ENCODE measurements at places on chromosomes 16 and 17.

GRCh38 chr16:82623241-82623640 is 3.5 kb upstream of the CDH13 start:
- no peak for DNase-seq

DNA sequence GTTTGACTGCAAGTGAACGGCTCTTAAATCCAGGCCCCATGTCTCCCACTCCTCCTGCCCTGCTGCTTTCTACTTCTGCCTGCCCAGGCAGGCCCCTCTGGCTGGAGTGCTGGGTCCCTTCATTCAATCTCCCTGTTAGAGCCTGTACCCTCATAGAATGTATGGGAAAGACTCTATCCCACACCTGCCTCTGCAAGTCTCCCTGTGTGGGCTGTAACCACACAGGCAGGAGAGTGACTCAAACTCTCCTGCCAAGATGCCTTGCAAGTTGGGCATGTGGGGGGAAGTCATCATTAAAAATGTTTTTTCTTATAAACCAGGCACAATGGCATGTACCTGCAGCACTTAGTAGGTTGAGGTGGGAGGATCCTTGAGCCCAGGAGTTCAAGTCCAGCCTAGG is 77.5 kb downstream of the PLXDC1 start:
- DNase-seq: no peak

DNA sequence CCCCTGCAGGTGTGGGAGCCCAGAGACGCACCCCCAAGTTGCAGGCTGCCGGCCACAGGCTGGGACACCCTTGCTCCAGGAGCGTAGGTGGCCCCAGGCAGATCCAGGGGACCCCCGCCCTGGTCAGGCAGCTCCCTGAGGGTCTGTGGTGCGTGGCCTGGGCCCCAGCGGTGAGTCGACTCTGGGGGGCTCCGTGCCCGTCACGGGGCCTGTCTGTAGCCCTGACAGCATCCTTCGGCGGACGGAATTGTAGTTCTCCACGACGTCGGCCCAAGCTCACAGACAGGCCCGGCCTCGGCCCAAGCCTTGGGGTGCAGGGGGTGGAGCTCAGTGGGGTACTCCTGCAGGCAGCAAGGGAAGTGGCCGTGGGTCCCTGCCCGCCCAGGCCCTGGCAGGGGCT is 82.9 kb downstream of the LMF1 start:
- DNase-seq: no peak

GRCh38 chr17:49817993-49818392 is 29.5 kb downstream of the KAT7 start:
- no peak for DNase-seq

DNA sequence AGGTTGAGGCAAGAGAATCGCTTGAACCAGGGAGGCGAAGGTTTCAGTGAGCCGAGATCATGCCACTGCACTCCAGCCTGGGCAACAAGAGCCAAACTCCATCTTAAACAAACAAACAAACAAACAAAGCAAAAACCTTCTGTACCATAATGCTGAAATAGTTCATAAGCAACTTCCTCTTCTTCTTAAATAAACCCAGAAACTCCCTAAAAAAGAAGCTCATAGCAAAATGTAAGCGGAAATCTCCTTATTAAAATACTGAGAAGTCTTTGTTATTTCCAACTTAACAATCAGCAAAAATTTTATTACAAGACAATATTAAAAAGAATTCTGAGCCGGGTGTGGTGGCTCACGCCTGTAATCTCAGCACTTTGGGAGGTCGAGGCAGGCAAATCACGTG is 82.8 kb downstream of the FBXL20 start:
- no peak for DNase-seq

DNA sequence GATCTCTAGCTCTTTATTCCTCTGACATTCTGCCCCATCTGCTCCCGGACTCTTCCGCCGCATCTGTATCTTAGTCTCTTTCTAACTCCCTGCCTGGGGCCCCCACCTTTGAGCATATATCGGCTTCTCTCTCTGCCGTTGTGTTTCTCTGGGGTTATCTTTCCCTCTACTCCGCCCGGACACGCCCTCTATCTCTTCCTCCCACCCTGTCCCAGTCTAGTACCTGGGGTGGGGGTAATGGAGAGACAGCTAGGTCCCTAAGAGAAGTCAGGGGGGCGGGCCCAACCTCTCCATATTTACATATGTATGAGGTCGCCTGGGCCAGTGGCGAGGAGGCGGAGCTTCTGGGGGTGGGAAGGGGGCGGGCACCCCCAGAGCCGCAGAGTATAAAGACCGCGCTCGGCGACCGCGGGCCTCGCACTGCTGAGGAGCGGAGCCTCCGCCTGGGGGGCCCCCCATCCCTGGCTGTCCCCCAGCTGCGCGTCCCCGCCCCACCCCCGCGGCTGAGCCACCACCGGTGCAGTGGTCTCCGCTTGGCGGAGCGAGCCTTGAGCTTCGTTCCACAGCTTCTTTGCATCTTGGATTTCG is at the start of gene ATP1B2:
Gene ATP1B2, plus strand, starts transcription at position 418 of the 588 bp plus-strand sequence. CDS start 593 bp downstream, outside the sequence.
- DNase-seq: peak; percentile 27

DNA sequence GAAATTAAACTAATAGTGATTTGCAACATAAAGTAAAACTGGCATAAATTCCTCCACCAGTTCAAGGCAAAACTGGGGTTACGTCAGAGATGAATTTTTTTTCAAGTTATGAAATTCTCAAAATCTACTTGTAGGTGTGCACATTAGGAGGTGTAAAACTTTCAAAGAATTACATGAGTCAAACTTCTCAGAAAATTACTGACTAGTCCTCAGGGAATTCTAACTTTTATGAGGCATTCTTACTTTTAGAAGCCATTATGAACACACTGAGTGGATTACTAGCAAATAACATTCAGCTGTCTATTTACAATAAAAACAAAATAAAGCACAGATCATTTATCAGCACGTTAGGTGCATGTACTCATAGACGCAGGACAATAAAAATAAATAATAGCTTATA is 348.7 kb downstream of the CDH11 start:
- peak; percentile 49 for DNase-seq

DNA sequence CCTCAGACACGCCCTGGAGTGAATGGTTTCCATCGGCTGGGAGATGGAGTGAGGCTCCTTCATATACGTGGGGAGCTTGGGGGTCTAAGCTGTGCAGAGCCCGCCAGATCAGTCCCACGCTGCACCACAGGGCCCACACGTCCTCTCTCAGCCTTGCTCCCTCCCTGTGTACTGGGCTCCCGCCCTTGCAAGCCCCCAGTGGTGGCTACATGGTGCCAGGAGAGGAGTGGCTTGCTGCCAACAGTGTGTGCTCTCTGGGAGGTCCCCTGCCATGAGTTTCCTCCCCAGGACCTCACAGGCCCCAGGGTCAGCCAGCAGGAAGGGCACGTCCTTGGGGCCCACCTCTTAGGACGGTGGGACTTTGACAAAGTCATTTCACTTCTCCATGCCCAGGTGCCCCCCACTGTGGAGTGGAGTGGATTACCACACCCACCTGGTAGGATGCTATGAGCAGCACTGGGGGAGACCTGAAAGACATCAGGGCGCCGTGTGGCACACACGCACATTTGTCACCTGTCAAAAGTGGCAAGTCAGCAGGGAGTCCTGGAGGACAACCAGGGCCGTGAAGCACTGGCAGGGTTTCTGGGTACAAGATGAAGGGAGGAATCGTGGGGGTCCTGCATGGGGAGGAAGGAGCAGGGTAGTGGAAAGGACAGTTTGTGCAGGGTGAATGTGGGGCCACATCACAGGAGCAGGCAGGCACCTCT is 13.7 kb downstream of the SLC5A10 start:
- no peak for DNase-seq

DNA sequence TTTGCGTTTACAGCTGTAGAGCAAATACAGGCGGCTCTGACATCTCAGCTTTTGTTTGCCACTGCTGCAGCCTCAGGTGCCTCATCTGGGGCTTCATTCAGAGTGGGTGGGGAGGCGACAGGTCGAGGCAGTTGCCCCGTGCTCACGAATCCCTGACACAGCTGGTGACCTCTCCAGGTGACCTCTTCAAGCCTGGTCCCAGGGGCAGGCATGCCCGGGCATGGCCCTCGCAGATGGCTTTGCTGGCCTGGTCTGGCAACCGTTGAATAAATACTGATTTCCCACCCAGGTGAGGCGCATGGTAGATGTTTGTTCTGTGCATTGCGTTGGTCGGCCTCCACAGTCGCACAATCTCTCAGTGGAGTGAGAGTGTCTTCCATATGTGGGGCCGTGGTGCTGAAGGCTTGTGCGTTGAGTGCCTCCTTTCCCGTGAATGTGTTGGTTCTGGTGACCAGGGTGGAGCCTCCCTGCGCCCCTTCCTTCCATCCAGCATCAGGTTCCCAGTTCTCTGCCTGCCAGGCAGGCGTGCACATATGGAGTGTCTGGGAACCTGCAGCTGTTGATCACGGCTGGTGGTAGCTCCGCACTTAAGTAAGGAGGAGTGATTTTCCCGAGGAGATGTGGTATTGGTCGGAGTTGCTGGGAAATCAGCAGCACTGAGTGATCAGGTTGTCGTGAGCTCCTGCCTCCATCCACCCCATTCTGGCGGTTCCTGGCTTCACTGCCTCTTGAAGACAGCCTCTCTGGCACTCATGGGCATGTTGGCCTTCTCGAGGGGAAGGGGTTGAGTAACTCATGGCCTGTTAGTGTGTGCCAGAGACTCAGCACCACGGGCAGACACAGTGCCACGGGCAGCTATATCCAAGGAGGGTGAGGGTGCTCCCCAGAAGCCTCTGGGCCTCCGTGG is 149.7 kb downstream of the RPTOR start:
- DNase-seq: no peak

DNA sequence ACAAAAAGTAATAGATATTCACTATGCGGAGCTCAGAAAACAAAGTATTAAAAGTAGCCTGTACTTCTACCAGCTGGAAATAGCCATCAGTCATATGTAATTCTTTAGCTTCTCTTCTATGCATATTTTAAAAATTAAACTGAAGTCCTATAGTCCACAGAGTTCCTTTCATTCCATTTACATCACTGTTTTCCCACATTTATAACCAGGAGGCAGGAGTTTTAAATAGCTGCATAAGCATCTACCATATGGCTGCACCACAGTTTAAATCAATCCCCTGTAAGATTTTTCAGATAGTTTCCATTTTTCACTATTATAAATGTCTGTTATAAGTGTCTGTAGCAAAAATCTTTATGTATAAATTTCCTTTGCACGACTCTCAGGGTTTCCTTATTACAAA is 45.1 kb downstream of the ZFHX3 start:
- DNase-seq: peak; percentile 90

DNA sequence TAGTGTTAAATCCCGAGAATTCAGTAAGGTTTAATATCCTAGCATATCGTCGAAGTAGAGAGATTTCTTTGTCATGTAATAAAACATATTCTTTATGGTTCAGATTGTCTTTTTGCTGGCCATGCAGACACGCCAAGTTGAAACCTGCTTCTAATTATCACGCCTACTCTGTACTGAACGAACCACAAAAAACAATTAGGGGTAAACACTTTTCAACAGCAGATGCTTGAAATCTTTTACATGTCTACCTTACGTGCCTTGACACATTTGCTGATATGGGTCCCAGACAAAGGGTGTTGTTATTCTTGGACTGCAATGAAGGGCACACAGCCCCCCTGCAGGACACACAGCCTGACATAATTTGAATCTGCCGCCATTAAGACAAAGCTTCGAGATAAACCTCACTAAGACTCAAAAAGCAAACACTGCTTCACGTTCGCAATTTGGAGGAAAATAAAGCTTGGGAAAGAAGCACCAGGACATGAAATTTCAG is 13.3 kb downstream of the WIPI1 start:
- peak; percentile 50 for DNase-seq

DNA sequence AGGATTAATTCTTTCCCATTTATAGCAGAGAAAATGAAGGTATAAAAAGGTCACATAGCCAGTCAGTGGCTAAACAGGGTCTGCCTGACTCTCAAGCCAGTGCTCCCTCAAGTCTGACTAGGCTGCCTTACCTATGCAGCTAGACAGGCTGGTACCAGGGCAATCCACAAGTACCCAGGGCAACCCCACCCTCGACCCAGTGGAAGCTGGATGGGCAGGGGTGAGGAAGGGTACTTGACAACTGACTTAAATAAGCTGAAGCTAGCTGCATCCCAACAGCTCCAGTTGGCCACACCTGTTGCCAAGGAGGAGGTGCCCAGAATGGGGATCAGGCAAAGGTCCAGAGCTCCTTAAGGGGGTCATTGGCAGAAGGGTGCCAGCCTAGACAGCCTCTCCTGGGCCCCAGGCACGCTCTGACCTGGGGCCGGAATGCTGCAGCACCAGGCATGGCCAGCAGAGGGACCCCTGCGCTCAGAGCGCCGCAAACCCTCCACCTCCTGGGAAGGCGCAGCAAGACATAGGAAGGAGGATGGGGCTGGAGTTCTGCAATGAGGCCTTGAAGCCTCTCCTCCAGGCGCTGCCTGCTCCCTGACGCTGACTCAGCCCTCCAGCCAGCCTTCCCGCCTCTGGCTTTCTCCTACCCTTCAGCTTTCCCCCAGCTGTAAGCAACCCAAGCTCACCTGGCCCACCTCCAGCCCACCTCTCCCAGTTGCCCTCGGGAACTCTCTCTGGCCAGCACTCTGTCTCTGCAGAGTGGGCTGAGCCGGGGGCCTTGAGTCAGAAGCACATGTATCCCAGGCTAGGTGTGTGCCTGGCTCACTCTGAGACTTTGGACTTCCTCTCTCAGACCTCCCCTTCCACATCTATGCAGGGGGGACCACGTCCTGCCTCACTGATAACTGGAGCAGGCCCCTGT is 28.8 kb downstream of the MPP2 start:
- peak; percentile 91 for DNase-seq

GRCh38 chr17:77153999-77154586 is 13.3 kb downstream of the SEC14L1 start:
- DNase-seq: no peak

GRCh38 chr16:13920510-13920818 is 510 bp downstream of the ERCC4 start:
- no peak for DNase-seq

DNA sequence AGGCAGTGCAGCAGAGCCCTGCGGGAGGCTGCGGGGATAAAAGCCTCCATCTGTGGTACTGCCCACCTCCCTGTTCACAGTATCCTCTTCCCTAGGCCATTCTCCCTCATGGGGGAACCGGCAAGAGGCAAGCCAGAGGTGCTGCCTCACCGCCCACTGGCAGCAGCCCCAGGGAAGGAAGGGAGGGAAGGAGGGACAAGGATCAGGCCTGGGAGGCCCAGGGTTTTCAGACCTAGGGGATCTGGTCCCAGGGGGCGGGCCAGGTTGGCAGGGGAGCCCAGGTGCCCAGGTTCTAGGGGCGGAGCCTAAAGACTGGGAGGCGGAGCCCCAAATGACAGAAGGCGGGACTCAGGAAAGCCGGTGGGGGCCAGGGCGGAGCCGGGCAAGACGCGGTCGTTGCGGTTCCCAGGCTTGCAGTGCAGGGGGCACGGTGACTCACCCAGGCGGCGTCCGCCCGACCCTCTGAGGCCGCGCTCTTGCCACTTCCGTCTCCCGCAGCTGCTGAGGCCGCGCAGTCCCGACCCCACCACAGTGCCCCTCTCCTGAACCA is 3.0 kb upstream of the MTMR4 start:
- DNase-seq: no peak

GRCh38 chr17:45413498-45413923 is 19.2 kb downstream of the ARHGAP27 start:
- no peak for DNase-seq

GRCh38 chr16:89168381-89169189 is 3.0 kb upstream of the CDH15 start:
- no peak for DNase-seq

- peak; percentile 89 for DNase-seq
Observed at GRCh38 chr16:1533443-1533951, at the start of gene TMEM204. Gene TMEM204, plus strand, starts transcription at chr16:1533666. Its CDS starts 610 bp downstream, at chr16:1534276.

GRCh38 chr17:80382956-80383355 is 32.0 kb upstream of the ENDOV start:
- no peak for DNase-seq

- DNase-seq: no peak
Observed at GRCh38 chr17:4317610-4318009, 48.9 kb downstream of the UBE2G1 start.
